ENCODE measurements at places on chromosomes 4 and X.

- no peak for DNase-seq
These were observed 3.4 kb upstream of the INTU start for GRCh38 chr4:127629371-127629770.

DNA sequence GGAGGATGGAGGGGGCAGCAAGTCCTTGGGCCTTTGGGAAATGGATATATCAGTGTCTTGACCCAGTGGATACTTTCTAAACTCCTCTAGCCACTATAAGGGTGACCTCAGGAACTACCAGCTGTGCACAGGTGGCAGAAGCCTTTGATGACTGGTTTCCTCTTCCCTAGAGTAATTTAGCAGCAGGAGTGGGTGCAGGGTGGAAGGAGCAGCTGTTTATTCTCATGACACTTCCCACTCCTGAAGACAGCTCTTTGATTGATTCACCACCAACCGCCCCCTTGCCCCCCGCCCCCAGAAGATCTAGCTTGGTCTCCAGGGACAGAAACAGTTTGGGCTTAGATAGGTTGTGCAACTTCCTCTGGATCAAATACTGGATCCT is 63.0 kb downstream of the GPC3 start:
- no peak for DNase-seq

GRCh38 chrX:112190646-112191045 is 108.1 kb upstream of the TRPC5 start:
- DNase-seq, result no peak

- DNase-seq, result no peak
These were observed 5.6 kb downstream of the KIAA0232 start for GRCh38 chr4:6788123-6788522.

- DNase-seq, result no peak
These were observed 235.7 kb downstream of the DACH2 start for GRCh38 chrX:86383681-86384540.

DNA sequence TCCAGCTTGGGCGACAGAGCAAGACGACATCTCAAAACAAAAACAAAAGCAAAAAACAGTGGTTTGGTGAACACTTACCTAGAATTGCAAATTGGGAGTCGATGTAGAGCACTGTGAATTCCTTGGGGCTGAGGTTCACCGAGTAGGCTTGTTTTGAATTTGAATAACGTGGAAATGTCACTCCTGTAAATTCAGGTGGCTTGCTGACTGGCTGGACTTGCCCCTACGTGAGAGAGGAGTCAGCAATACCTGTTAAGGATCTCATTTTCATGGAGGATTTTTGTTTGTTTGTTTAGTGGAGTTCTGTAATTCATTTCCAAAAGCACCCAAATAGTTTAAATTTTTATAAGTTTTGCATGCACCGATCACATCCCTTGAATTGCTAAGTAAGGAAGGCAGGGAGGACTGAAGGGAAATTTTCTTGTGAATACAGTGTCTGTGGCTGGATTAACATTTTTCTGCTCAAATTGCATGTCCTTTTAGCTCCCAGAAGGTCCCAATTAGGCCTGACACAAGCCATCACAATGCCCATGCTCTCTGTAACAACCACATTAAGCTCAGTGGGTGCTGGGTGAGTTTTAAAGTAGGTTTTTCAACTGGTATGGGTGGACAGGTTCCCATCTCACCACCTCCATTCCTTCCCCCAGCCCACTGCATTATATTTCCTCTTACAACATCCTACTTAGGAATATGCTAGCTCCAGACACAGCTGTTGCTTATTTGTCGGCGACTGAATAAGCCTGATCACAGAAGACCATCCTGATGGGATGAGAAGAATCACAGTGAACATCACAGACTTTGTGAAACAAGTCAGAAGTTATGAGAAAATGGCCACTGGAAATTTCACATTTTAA is 58.5 kb upstream of the TTC29 start:
- DNase-seq, result no peak

- peak; percentile 2 for DNase-seq
These were observed 104.7 kb upstream of the MID1 start for GRCh38 chrX:10725071-10725470.

DNA sequence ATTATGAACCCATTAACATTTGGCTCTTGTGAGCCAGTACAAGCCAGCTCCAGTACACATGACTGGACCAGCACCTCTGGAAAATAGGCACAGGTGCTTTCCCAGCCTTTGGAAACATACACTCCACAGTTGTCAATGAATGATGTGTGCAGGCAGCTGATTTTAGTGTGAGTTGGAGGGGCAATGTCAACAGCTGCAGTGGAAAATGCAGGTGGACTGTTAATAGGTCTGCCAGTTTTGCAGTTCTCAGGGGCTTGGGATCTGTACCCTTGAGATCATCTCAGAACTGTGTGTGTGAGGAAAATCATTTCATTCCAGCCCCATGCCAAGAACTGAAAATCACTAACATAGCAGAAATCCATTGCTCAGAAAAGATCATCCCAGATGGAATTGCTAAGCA is 81.7 kb upstream of the CHRDL1 start:
- DNase-seq, result no peak

- no peak for DNase-seq
These were observed 29.0 kb upstream of the CCDC110 start for GRCh38 chr4:185500576-185500975.

DNA sequence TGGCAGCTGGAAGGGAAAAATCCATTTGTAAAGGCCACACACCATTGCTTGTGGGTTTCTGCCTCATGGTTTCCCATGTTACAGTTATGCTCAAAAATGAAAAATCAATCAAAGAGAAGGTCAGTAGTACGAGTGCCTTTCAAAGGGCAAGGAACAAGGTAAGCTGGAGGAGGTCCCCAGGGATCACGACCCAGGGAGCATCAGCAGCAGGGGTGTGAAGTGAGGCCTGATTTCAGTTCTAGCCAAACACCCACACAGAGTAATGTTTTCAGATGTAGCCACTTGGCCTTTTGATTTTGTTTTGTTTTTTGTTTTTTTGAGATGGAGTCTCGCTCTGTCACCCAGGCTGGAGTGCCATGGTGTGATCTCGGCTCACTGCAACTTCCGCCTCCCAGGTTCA is 69.4 kb upstream of the AFAP1 start:
- no peak for DNase-seq

DNA sequence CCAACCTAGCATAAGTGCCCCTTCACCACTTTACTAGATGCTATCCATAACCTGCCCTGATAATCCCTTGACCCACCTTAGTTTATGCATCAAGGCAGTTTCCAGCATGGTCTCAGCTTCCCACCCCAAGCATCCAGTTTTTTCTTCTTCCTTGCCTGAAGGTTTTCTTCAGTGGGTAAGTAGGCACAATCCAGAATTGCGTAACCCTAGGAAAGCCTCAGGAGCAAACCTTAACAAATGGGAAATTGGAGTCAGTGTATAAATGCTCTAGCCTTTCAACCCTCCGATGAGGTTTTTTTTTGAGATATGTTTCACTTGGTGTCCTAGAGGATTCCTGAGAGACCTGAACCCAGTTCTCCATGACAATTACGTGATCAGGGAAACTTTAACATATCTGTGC is 614.0 kb upstream of the BOD1L1 start:
- DNase-seq, result no peak

GRCh38 chrX:104335756-104336155 is 81.0 kb upstream of the ESX1 start:
- DNase-seq, result no peak

GRCh38 chrX:25295466-25295865 is 279.7 kb upstream of the ARX start:
- DNase-seq, result no peak

DNA sequence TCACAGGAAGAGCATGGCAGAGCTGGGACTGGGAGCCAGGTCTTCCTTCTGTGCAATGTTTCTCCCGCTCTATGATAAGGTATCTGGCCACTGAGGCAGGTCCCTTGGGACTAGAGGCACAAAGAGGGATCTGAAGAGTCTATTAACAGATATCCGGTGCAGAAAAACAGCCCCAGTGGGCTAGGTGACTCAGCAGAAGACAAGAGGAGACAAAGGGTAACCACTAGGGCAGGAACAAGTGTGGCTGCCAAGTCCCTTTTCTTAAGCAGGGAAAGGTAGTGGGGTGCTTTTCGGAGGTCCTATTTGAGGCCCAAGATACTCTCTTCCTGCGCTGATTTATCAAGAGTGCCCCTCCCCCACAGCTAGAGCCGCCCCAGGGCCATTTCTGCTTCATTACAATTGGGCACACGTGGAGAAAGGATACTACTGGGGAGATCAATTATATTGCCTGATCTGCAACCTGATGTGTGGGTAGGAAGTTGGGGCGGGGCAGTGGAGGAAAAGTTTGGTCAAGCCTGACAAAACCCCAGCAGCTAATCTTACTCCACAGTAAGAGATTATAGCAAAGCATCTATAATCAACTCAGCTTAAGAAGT is at the start of gene DGAT2L6:
DGAT2L6 (plus strand) TSS at position 546 of the 596 bp plus-strand sequence. CDS start 100 bp downstream, outside the sequence.
- no peak for DNase-seq

DNA sequence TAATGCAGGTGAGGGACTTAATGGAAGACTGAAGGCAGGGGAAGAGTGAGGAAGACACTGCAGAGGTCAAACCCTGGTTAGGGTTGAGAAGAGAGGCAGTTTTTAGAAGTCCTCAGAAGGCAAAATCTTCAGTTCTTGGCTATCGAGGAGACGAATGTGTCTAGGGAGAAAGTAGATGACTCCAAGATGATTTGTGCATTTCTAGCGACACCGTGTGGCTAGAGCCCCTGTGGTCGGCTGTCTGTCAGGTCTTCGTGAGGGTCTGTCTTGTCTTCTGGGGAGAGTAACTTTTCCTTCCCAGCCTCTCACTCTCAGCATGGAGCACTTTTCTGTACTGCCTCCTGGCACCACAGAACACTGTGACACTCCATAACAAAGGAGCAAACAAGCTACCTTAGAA is 458.1 kb downstream of the STIM2 start:
- DNase-seq, result peak; percentile 27

- no peak for DNase-seq
These were observed 36.4 kb downstream of the SMARCA5 start for GRCh38 chr4:143549928-143550327.

GRCh38 chr4:24659241-24659961 is 75.0 kb upstream of the DHX15 start:
- no peak for DNase-seq

DNA sequence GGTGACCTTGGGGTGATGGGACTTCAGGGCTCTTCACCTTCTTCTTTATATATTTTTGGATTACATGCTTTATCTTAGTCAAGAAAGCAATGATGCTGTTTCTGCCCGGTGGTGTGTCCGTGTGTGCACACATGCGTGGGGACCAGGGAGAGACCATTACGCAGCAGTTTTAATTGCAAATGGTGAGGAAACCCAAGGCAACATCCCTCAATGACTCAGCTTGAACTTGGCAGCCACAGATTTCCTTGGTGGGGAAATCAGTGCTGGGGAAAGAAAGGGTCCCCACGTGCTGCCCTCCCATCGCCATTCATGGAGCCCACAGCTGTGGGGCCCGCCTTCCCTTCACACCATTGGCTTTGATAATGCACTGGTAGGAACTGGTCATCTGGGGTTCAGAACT is 46.2 kb upstream of the C4orf50 start:
- no peak for DNase-seq

DNA sequence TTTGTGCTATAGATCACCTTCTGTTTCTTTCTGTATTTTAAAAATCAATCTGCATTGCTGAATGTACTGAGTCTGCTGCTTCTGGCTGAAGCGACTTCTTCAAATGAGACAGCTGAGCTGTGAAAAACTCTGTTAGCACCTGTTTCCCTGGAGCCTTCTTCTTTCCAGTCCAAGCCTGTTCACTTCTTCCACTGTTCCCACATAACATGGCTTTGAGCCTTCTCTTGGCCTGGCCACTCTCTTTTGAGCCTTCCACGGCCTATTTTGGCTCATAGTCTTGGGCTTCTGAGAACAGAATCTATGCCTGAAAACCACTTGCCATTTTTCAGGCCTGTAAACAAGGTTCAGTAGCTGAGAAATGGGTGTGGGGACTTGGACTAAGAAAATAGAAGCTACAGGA is 132.9 kb upstream of the IGFBP7 start:
- no peak for DNase-seq

- DNase-seq, result no peak
These were observed 23.1 kb upstream of the CCNQ start for GRCh38 chrX:153621949-153622598.

GRCh38 chr4:155629183-155629825 is 37.3 kb upstream of the GUCY1A1 start:
- no peak for DNase-seq

DNA sequence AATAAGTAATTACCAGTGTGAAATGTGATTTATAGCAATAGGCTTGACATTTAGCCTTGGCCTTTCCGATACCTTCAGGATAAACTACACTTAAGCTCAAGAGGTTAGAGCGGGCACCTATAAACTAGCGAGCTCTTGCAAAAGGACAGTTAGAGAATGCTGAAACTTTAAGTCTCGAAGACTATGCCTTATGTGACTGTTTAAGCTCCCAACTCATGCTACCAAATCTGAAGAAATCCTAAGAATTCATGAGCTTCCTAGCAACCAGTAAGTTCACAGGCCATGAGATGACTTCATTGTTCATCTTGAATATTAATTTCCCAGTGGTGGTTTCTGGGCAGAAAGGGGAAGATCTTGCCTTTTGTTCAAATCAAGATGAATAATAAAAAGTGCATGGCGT is 4.7 kb downstream of the STOX2 start:
- no peak for DNase-seq

DNA sequence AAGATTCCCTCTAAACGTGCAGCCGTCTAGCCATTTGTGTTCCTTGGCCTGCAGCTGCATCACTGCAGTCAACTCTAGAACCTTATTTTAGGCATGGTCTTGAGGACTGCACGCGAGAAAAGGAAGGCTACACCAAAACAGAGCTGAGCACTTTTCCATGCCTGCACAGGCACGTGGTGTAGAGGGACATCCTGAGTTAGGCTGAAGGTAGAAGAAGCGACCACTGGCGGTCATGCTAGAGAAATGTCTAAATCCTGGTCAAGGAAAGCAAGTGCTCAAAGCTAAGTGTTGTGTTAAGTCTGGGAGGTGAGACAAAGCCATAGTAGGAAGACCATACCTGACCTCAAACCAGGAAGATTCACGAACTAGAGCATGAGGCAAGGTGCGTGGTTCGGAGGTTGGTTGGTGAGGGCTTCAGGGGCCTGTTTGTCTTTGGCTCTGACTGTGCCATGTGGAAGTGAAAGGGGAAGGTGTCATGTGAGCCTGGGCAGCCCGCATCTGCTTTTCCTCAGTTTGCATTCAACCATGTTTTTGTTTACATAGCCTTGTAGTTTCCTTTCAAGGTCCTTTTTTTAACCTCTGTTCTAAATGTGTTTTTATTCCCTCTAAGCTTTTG is 203.8 kb downstream of the AASDH start:
- DNase-seq, result peak; percentile 55

GRCh38 chrX:24292353-24292752 is 21.5 kb downstream of the SUPT20HL2 start:
- no peak for DNase-seq

- DNase-seq, result no peak
These were observed 549.8 kb upstream of the PRKX start for GRCh38 chrX:4263030-4263803.

DNA sequence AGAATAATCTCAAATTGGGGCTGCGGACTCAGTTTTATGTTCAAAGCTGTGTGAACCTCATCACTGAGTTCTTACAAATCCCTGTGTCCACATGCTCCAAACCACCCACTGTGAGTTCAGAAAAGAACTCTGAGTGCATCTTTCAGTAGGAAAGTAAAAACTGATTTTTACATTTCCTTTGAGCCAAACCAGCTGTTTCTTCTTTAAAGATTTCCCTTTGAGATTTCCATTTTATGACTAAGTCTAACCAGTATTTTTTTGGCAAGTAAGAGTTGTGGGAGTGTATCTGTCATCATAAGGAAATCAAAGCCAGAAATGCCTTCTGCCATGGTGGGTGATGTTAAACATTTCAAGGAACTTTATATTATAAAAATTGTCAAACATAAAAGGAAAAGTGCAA is 100.0 kb downstream of the TET2 start:
- DNase-seq, result no peak

All from germinal center (tissue), 1 donor.